ENCODE measurements at places on chromosomes 12 and 14.
A peak's percentile ranks its signal among the peaks of the same experiment; 100 is the strongest.

DNA sequence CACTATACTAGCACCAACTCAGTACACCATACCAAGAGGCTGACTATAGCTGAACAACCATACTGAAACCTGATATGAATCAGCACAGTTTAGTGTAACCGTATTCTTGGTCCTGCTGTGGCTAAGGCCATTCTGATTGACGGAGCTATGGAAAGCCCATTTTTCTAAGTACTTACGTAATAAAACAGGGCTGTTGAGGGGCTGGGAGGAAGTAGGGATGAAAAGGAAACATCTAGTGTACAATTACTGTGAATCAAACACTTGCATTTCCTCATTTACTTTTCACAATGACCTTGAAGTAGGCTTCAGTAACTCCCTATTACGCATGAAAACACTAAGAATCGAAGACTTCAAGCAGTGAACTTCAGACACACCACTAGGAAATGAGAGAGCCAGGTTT, 198.2 kb downstream of the BTG1 start:
- no peak for DNase-seq

GRCh38 chr12:18905134-18905533, 167.2 kb downstream of the CAPZA3 start:
- no peak for DNase-seq

GRCh38 chr14:28436821-28437220, 329.8 kb upstream of the FOXG1 start:
- no peak for DNase-seq

- peak; percentile 92 for DNase-seq
These were observed 3.6 kb upstream of the TNFRSF1A start for GRCh38 chr12:6345319-6346091.

- DNase-seq = no peak
These were observed 25.3 kb downstream of the CLEC2A start for GRCh38 chr12:9906873-9907272.

DNA sequence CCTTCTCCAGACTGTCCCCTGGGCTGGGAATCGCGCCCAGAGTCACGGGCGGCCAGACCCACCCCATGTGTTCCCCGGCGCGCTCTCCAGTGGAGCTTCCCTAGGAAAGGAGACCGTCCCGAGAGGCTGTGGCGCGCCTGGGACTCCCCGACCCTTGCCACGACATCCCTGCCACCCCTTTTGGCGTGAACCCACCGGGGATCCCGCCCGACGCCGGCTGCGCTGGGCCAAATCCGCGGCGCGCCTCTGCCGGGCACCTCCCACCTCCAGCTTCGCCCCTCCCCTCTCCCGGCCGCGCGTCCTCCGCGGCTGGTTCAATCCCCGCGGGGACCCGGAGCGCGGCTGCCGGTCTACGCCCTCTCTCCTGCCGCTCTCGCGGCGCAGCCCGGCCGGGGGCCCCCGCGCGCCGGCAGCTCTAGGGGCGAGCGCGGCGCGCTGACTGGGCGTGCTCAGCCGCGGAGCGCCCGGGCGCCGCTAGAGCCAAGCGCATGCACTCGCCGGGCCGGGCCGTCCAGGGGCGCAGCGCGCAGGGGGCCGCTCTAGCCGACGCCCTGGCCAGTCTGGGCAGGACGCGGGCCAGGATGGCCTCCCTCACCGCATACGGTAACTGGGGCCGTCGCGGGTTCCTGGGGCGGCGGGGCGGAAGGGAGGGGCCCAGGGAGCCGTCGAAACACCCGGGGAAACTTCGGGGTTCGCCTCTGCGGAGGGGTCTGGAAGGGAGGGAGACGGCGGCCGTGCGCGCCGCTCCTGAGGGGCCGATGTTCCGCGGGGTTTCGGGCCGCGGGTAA, 77.4 kb upstream of the ANO4 start:
- no peak for DNase-seq

- DNase-seq = no peak
These were observed 260.1 kb upstream of the OR4E1 start for GRCh38 chr14:21933681-21934080.

DNA sequence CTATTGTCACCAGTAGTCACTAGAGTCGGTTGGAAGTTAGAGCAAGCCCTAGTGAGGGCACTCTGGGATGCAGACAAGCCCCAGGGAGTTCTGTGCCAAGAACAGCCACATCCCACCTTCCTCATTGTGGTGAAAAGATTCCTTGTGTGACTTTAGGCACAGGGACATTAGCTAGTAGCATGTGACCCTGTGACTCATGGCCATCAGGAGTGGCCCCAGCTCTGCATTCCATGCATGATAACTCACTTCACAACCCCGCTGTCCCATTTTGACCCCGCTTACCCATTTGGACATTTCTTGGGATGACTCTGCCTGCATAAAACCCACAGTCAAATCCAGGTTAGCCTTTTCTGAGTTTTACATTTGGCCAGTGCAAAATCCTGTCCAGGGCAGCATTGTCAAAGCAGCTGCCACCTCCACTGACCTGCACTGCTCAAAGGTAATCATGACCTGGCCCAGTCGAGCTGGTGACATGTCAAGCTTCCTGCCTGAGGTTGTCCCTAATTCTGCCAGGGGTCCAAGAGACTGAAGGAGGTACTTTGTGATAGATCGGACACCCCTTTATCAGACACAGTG, 430.5 kb downstream of the DPF3 start:
- no peak for DNase-seq

- peak; percentile 30 for DNase-seq
These were observed 102.5 kb upstream of the PRICKLE1 start for GRCh38 chr12:42691991-42692557.

- no peak for DNase-seq
These were observed 246.1 kb upstream of the CRY1 start for GRCh38 chr12:107339487-107339886.

DNA sequence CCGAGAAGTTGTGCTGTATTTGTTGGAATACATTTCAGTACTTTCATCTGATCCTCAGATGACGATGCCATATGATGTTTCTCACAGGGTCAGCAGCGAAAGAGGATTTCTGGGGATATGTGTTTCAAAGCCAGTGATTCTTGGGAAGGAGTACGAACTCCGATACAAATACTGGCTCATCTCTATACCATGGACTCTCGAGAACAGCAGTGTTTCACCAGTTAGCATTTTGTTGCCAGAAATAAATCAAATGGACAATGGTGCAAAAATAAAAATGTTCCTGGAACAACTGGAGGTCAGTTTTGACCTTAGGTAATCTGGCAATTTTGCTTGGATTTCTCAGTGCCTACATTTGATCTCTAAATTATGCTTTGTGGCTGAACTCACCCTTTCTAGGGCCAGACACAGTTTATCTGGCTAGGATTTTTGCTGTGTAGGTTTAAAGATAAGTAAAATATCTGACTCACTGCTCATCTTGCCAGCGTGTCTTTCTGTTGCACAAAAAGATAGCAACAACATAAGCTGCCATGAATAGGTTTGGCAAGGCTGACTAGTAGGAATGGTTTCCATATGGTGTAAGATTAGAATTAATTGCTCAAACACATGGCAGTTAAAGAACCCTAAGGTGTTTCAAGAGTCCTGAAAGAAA, 11.0 kb upstream of the MGP start:
- peak; percentile 84 for DNase-seq

DNA sequence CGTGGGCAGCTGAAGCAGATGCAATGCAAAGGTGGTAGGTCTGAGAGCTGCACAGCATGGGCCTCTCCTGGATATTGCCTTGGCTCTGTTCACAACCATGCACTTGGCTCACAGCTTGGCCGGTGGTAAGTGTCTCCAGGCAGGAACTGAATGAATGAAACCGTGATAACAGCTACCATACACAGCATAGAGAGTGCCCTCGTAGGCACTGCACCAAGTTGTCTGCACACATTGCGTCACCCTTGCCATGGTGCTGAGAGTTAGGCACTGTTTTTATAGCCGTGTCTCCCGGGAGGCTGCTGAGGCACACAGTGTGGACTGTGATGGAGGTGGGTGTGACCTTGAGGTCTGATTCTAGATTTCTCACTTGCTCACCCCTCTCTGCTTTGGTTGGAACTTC, 157.6 kb upstream of the VASH1 start:
- DNase-seq = no peak

GRCh38 chr14:62029569-62029924, 267.3 kb downstream of the SNAPC1 start:
- no peak for DNase-seq

- DNase-seq = no peak
These were observed 70.6 kb downstream of the SETD3 start for GRCh38 chr14:99410019-99410418.

Measured in fibroblast of gingiva (primary cell).